ENCODE measurements at places on chromosomes 2 and 18.

- peak; percentile 33 for DNase-seq
These were observed 29.2 kb downstream of the GALNT1 start for GRCh38 chr18:35610724-35611123.

DNA sequence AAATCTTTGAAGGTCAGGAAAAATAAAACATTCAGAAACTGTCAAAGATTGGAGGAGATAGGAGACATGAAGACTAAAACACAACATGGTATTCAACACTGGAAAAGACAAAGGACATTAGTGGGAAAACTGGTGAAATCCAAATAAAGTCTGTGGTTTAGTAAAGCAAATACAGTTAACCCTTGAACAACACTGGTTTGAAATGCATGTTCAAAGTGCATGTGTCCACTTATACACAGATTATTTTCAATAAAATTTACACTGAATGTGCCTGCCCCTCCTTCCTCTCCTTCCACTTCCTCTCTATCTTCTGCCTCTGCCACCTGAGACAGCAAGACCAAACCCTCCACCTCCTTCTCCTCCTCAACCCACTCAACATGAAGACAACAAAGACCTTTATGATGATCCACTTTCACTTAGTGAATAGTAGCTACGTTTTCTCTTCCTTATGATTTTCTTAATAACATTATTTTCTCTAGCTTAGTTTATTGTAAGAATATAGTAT lies 14.5 kb downstream of the OLA1 start:
- DNase-seq, result no peak

DNA sequence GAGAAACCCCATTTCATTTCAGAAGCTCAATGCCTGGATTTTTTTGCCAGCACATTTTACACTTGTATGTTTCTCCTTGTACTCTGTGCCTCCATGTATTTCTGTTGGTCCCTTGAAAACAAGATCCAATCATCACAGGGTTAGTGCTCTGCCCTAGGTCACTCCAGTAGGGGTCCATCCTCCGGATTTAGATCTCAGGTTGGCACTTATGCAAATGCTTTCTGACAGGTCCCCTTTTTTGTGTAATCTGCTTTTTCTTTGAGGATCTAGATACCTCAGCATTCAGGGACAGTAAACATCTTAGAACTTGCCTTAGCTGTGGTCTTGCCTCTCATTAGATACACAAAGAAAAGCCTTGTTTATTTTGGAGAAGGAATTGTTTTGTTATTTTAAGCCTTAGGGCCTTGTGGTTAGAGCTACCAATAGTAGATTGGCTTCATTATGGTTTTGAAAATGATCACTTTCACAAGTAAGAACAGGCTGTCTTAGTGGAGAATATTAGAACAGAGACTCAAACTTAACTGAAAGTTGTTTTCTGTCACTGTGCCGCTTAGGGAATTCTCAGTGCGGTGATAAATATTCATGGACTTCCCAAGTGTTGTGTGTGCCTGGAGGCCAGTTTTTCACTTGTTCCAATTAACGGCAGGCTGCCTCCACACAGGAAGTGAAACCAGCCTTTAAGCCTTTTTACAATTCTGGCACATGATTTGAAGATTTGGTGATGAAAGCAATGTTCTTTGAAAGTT lies 7.8 kb downstream of the MERTK start:
- DNase-seq, result no peak

DNA sequence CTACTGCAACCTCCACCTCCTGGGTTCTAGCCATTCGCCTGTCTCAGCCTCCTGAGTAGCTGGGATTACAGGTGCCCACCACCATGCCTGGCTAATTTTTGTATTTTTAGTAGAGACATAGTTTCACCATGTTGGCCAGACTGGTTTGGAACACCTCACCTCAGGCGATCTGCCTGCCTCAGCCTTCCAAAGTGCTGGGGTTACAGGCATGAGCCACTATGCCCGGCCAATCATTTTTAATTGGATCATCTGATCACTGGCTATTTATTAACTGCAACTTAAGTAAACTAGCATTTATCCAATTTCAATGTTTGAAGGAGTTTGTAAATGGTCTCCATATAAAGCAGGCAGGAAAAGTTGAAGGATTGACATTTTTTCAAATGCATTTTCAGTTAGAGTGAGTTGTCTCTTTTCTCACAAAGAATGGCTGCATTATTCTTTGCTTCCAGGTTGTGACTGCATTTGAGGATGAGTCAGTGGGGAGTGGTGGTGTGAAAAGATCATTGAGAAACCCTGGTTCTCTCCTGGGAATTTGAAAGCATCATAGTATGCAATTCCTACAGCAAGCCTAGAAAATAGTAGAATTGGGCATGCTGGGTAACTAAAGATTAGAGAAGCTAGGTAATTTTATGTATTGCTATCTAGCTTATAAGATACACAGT lies 431.1 kb upstream of the ZEB2 start:
- DNase-seq, result no peak

DNA sequence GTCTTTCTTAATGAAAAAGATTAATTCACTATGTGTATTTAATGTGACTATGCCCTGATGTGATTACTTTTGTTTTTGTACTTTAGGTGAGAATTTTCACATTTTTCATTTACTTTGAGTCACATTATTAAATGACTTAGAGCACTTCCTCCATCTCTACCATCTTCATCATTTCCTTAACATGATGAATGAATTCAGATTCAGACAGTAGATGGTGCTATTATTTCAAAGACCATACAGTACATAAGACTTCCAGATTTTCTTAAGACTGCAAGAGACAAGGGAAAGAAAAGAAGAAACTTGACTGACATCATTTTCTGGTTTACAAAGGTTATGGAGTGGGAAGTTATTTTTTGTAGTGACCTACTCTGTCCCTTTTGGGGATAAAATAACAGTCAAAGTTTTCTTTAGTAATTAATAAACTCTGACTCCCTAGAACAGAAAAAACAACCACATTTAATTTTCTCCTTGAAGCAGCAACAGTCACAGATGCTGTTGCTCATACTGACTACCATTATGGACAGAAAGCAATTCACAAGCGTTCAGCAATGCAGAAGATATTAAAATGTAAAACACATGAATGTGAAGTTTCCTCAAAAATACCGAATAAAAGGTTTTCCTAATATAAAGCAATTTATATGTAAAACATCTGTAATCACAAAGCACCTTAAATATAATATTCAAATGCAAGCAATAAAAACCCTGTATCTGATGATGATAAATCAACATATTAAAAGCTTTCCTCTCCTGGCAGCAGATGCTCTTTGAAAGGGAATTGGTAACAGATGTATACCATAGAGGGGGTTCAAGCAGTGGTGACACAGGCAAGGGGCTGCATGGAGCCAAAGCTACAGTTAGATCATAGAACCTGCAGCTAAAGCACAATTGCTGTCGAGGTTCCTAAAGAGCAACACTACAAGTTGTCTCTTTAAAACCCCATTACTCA lies 1010.9 kb upstream of the NXPH2 start:
- DNase-seq, result peak; percentile 25

DNA sequence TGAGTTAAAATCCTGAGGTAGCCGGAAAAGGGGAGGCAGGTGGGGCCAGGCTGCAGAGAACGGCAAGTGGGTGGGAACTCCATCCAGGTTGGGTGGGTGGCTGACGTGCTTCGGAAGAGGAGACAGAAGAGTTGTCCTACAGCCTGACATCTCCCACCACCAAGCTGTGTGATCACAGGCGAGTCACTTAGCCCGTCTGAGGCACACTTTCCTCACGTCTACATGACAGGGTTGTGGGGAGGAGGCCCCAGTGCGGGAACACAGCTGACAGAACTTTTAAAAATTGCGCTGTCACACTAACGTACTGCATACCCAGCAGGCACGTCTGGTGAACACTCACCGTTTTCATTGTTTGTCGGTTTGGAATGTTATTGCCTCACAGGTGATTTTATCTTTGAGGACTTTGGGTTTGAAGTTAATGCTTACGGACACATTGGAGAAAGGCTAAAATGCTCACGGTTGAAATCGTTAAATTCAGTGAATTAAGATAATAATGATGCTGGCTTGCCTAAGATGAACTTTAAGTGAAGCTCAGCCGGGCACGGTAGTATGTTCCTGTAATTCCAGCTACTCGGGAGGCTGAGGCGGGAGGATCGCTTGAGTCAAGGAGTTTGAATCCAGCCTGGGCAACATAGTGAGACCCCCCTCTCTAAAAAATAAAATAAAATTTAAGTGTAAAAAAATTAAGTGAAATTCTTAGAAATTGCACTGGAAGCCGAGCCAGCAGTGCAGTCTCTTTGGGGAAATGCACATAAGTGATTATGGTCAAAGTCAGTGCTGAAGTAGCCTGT lies 8.9 kb downstream of the EMILIN2 start:
- peak; percentile 28 for DNase-seq

- no peak for DNase-seq
These were observed 339.8 kb upstream of the ZEB2 start for GRCh38 chr2:144859716-144860115.

GRCh38 chr2:165610591-165611029 lies 141.1 kb downstream of the CSRNP3 start:
- peak; percentile 16 for DNase-seq

- DNase-seq, result no peak
These were observed 4.4 kb downstream of the ARHGAP25 start for GRCh38 chr2:68738906-68739594.

GRCh38 chr18:61308004-61308403 lies 25.2 kb upstream of the CDH20 start:
- no peak for DNase-seq

- peak; percentile 7 for DNase-seq
These were observed 506.6 kb downstream of the NR4A2 start for GRCh38 chr2:155825876-155826275.

DNA sequence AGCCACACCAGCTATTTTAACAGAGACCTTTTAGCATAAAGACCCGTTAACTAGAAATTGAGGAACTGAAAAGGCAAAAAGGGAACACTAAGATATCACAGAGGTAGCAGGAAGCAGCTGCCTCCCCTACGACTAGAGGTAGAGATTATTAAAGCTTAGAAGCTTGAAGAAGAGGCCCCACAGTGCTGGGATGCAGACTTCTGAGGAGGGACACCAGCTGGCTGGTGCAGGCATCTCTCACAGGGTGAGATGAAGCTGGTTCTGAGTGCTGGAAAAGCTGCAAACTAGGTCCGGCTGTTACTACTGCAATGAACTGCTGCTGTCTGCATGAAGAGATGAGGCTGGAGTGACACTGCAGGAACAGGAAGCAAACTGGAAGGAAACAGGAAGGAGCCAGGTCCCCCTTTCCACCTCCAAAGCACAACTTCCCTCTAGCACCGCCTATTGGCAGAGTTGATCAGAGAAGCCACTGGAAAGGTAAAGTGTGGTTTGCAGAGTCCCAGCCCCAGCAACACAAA lies 61.2 kb upstream of the MRPS9 start:
- peak; percentile 64 for DNase-seq

- DNase-seq, result peak; percentile 11
These were observed 47.1 kb upstream of the CCDC150 start for GRCh38 chr2:196592331-196592910.

GRCh38 chr2:133324150-133324561 lies 244.1 kb downstream of the NCKAP5 start:
- DNase-seq, result no peak

All from hematopoietic multipotent progenitor cell treated with erythropoietin and hydrocortisone succinate and interleukin-3 and kit ligand, for 6 days (in vitro differentiated cells).